ENCODE measurements at places on chromosomes 11 and 22.

- DNase-seq = no peak
These were observed 117.3 kb downstream of the CEP164 start for GRCh38 chr11:117444711-117445658.

DNA sequence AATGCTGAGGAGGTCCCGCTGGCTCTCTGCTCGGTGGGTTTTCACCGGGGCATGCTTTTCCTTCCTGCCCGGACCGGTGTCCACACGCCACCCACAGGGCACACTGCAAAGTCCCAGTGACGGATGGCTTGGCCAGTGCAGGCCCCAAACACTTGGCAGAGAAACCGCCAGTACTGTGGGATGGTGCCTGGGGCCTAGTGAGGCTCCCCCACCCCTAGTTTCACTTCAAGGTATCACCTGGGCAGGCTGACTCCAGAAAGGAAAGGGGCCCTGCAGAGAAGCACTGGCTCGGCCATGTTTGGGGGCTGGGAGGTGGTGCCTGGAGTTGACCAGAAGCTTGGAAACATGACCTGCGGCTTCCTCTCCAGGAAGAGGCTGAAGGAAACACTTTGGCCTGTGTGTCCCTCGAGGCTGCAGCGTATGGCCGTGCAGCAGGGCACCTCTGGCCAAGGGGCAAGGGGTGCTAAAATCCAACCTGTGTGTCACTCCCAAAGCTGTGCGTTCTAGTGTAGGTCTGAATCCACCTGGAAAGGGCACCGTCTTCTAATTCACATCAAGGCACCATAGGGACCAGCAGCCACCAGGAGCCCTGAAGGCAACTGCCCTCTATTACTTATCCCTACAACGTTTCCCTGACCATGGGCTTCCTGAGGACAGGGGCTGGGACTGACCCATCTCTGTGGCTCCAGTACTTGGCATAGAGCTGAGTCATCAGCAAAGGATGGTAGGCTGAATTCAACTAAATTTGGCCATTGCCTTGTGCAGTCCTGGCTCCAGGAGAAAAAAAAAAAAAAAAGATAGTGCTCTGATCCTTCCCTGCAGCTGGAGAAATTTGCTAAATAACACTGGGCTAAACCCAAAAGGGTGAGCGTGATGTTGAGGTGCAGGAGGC is 22.6 kb downstream of the TPBGL start:
- DNase-seq = no peak

DNA sequence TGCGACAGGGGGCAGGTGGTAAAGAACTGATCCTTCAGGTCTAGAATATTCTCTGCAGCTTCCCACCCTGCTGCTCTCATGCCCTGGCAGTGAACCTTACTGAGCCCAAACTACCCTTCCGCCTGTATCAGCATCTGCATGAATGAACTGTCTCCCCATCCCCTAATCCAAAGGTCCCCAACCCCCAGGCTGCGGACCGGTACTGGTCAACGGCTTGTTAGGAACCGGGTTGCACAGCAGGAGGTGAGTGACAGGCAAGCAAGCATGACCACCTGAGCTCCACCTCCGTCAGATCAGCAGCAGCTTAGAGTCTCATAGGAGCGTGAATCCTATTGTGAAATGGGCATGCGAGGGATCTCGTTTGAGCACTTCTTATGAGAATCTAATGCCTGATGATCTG is 58.2 kb upstream of the LMO1 start:
- DNase-seq = no peak

DNA sequence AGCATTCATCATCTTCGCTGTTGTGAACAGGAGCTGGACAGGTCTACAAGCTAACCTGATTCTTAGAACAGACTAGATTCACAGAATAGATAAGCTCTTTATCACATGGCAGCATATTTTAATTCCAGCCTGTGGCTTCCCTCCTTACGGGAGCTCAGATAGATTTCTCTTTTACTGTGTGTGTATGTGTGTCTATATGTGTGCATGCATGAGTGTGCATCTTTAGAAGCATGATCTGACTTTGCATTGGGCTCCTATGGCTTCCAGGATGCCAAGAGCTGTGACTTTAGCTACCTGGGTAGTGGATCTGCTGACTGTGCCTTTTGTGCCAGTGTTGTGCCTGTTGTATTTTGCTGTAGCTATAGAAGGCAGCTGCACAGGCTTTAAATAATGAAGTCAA is 44.3 kb downstream of the ZNRF3 start:
- no peak for DNase-seq

DNA sequence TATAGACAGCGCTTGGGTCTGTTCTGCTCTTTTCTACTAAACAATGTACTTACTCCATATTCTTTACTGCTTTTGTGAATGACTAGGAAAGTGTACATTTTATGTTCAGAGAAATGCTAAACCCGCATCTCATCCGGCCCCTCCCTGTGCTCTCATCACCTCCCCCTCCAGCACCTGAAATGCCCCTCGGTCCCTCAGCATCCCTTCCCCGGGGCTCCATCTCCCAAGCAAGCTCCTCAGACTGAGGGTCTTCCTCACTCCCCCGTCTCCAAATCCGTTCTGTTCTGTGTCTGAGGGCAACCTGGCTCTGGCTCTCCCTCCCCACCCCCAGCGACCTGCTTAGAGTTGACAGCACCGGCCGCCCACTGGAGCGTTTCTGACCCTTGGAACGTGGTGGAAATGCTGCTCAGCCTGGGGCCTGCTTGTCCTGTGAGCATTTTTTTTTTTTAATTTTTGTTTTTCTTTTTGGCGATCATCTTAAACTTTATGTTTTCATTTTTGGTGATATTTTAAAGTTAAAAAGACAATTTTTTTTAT is 1.4 kb downstream of the SELENOO start:
- DNase-seq = peak; percentile 63

GRCh38 chr11:122804796-122805195 is 33.5 kb upstream of the CRTAM start:
- DNase-seq = no peak

GRCh38 chr11:76641905-76642304 is 28.6 kb downstream of the LRRC32 start:
- DNase-seq = peak; percentile 25

GRCh38 chr11:16738947-16739815 is 734 bp downstream of the C11orf58 start:
- DNase-seq = no peak

DNA sequence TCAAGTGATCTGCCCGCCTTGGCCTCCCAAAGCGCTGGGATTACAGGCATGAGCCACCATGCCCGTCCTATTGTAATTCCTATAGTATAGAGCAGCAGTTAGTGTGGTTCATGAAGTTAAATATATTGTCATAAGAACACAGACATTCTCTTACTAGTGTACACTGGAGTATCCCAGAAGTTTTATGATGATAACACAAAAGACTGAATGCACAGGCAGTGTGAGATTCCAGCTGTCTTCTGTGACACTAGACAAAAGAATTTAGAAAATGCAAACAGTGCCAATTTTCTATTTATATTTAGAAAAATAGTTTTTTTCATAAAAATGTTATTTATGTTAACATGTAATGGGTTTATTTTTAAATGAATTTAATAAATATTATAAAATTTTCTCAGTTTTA is 39.4 kb upstream of the RBX1 start:
- no peak for DNase-seq

GRCh38 chr11:68044145-68044813 is 5.5 kb downstream of the TCIRG1 start:
- no peak for DNase-seq

- no peak for DNase-seq
These were observed 29.6 kb downstream of the MARK2 start for GRCh38 chr11:63868399-63869064.

DNA sequence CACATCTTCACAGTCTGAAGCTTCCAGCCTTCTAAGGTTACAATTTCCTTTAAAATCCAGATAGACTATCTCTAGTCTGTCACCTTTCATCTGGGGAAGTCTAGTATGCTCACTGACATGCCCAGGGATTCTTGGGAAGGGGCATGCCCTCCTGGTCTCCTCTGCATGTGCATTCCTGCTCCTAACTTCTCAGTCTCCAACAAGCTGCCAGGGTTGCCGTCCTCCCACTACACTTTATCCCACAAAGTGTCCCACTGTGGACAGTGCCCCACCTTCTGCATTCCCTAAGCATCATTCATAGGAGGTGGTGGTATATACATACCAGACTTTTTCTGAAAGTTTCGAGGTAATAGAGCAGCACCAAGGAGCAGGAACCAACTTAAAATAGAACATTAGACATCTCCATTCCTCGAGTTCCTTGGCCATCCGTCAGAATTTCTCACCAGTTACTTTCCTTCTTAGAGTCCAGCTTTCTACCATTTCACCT is 28.7 kb downstream of the EIF3F start:
- DNase-seq = peak; percentile 9

DNA sequence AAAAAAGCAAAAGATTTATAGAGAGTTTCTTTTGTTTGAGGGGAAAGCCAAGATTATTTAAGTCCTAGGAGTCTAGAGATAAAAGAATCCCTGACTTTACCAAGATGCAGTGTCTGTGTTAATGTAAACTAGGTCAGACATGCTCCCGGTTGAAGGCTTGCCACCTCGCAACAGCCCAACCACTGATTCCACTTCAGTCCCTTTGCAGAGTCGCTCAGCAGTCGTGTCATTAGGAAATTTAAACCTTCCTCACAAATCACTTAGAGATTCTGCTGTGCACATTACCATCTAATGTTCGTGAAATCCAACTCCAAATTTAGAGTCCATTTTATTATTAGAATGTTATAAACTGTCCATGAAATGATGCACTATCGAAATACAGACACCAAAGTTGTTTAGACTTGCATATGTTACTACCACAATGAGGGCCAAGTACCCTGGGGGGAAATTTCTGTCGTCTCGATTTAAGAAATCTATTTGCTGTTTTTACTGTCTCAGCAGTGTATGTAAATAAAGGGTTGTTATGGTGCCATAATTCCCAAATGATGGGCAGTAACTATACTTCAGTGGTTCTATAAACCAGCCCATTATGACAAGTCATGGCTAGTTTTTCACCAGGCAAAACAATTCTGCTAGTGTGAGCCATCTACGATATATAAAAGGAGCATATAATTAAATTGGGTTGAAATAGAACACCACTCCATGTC is 101.4 kb upstream of the MTNR1B start:
- DNase-seq = no peak

DNA sequence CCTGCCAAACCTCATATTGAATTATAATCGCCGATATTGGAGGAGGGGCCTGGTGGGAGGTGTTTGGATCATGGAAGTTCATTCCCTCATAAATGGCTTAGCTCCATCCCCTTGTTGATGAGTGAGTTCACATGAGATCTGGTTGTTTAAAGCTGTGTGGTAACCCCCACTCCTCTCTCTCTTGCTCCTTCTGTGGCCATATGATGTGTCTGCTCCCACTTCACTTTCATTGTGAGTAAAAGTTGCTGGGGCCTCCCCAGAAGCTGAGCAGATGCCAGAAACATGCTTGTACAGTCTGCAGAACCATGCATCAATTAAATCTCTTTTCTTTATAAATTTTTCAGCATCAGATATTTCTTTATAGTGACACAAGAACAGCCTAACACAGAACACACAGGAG is 929.0 kb upstream of the FAT3 start:
- DNase-seq = no peak

GRCh38 chr11:70381872-70382861 is 16.2 kb upstream of the CTTN start:
- DNase-seq = no peak

DNA sequence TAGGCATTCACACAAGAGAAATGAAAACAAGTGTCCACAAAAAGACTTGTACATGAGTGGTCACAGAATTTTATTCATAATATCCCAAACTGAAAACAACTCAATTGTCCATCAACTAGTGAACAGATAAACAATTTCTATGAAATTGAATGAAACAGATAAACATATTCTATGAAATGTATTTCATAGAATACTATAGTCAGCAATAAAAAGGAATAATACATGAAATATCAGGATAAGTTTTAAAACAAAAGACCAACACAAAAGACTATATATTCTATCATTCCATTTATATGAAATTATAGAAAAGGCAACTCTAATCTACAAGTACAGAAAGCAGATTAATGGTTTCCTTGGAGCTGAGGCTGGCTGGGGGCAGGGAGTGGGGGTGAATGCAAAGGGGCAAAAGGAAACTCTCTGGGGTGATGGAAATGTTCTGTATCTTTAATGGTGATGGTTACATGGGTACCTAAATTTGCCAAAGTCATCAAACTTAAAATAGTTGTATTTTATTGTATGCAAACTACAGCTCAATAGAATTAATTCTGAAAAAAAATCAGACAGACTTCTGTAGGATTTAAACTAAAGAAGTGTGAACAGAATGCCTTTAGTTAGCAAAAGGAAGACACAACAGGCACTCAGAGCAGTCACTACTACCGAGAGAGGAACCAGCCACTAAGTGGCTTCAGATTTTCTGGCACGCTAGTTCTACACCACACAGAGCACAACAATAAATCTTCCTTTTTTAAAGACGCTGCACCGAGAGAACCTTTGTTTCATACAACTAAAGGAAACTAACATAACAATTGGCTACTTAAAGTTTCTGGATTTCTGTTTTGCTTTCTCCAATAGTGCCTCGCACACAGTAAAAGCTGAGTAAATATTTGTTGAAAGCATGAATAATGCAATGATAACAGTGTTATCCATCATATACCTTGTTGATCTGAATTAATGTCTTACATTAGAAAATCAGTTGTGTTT is 15.4 kb downstream of the CCDC34 start:
- DNase-seq = no peak

GRCh38 chr11:203945-204586 is 3.1 kb downstream of the BET1L start:
- DNase-seq = no peak

DNA sequence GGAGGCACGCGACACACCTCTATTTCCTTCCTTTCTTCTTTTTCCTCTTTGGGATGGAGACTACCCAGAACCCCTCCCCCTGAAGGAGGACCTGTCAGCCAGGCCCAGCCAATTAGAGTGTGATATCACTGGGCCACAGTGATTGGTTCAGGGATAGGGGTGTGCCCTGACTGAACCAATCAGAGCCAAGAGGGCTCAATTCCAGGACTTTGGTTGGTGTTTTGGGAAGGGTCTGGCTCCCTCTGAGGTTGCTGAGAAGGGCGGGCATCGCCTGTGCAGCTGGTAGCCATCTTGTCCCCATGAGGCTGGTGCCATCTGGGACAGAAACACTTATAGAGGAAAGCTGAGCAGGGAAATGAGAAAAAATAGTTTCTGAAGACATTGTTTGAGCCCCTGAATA is 71.4 kb downstream of the CHST1 start:
- no peak for DNase-seq

DNA sequence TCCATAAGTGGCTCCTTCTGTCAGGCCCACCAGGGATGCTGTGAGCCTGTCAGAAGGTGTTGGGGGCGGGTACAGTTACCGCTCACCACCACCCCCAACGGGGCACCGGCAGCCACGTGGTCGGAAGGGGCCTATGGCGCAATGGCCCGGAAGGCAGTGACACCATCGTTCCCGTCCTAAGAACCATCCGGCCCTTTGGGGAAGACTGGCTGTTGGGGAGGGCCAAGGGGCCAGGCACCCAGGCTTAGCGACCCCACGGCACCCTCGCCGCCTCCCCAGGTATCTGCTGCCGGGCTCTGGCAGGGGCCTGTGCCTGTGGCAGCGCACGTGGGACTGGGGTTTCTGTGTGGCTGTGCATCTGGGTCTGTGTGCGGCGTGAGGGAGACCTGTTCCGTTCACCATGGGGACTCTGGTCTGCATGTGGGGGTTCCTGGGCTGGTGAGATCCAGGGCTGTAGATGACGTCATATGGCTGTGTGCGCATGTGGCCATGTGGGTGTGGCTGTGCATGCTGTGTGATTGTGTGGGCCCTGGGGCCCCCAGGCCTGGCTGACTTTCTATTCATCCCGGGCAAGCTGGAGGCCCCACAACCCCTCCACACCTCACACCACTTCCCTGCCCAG is 717 bp downstream of the OSM start:
- DNase-seq = peak; percentile 68
